ENCODE measurements at places on chromosomes 1 and 21.

DNA sequence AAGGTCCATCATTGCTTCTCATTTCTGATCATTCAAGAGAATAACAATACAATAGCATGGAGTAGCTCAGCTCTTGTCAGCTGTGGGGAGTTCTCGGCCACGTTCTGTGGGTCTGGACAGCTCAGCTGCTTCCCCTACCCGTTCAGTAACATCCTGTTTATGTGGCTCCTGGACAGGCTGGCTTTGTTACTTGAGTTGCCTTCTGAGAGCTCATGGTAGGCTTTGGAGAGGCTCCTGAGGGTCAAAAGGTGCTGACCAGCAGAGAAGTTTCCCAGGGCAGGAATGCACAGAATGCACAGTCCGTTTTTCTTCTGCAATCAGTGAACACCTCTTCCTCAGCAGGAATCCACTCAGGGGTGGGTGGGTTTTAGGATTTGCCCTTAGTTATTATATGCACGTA, 36.0 kb downstream of the KAZN start:
- DNase-seq = no peak

DNA sequence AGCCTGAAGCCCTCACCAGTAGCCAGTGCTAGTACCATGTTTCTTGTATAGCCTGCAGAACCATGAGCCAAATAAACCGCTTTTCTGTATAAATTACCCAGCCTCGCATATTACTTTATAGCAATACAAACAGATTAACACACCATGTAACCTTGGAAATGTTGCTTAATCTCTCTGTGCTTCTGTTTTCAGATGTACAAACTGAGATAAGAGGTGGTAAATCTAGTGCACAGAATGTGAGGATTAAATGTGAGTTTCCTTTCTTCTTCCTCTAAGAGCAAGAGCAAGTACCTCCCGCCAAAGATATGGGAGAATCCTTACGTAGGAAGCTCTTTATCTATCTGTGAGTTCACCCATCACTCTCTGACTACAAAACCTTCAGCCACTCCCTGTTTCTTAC, 128.4 kb downstream of the HIVEP3 start:
- DNase-seq = no peak

GRCh38 chr1:205437570-205437969, 15.7 kb upstream of the LEMD1 start:
- no peak for DNase-seq

DNA sequence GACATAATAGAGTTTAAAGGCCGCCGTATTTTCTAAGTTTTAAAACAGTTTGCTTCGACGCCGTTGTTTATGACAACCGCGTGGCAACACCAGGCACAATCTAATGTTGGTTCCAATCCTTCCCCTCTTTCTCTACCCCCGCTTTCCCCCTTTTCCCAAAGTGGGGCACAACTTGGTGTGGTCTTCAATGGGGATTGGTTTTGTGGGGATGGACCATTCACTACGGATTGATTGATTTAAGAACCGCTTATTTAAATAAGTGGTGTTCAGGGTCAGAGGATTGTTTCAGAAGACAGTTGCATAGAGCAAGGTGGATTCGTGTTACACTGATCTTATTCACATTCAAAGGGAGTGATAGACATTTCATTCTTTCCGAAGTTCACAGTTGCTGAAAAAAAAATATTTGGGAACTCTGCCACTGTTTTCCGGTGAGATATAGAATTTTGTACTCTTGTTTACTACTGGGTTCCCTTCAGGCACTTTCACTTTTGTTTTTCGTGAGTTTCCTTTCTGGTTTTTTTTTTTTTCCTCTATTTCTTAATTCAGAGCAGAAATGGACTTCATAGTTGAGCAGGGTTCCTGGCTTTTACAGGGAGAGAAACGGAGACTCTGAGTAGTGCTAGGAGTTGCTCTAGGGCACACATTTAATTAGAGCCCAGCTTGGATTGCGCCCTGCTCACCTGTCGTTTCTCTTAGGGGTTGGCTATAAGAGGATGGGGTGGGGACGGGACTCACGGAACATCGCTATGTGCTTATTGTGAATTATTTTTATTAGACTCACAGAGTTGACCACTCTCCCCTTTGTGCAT, 79.6 kb upstream of the AK4 start:
- no peak for DNase-seq

GRCh38 chr1:228150461-228151179, 890 bp downstream of the GJC2 start:
- no peak for DNase-seq

- no peak for DNase-seq
Measured at GRCh38 chr1:99827970-99828369, 22.2 kb upstream of the AGL start.

- DNase-seq = no peak
Measured at GRCh38 chr1:206897175-206897574, at the start of gene IL24. IL24 (plus strand) TSS chr1:206897443; CDS start chr1:206897833, 390 bp downstream.
